Dermis blood vessel endothelial cell (primary cell): ENCODE measurements at places on chromosomes 6 and 20. TPM values are rescaled to one million over a fixed set of nuclear protein-coding genes. Genes with fewer than 3 reads are reported as not detected.

- peak; percentile 75 for DNase-seq
Measured at GRCh38 chr6:18362058-18362561, 25.0 kb upstream of the RNF144B start.

- DNase-seq, result no peak
Measured at GRCh38 chr6:63514488-63515173, 57.6 kb upstream of the LOC128125822 start.

GRCh38 chr6:12097791-12098190, 85.7 kb downstream of the HIVEP1 start:
- no peak for DNase-seq

- no peak for DNase-seq
Measured at GRCh38 chr20:51978070-51978501, 175.8 kb upstream of the SALL4 start.

GRCh38 chr6:108837236-108837971, 10.8 kb upstream of the ARMC2 start:
- DNase-seq, result no peak

DNA sequence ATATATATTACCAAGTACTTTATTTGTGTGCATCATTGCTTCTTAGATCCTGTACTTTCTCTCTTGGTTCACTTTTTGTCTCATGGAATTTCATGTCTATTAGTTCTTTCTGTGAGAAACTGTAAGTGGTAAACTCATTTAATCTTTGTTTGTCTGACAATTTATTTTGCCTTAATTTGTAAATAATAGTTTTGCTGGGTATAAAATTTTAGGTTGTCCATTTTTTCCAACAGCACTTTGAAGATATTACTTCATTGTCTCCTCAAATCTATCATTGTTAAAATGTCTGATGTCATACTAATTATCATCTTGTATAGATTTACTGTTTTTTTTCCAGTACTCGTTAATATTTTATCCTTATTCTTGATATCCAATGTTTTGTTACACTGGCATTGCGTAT, 205.2 kb upstream of the CDYL start:
- no peak for DNase-seq

DNA sequence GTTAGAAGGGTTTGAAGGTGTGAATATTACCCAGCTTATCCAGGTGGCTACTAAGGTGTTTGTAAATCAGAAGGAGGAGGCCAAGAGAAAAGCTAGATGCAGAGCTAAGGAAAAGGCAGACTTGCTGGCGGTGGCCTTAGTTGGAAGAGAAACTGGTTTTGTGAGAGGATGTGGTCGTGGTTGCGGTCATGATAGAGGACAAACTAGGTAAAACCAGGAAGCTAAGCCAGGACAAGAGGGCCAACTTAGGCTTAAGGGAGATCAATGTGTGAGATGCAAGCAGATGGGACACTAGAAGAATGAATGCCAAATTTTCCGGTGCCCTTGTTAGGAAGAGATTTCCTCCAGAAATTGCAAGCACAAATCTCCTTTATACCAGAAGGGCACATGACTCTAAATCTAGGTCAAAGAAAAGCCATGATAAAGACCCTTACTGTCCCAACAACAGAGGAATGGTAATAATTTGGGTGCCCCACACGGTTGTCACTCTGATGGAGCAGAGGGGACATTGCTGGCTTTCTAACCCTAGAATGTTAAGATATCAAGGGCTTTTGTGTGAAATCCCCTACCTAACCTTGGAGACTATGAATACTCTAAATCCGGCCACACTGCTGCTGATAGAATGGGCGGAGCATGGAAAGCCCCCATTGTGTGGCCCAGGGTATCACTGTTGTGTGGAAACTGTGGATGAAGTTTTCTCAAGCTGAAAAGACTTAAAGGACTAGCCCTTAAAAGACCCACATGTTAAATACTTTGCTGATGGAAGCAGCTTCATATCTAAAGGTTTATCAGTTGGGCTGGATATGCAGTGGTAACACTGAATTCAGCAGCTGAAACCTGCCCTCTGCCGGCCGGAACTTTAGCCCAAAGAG, 7.8 kb downstream of the IL22RA2 start:
- no peak for DNase-seq

The TMEM181 gene
- 43.9 and 57.9 TPM in 2 replicates for total RNA-seq

The COL11A2 gene
- 0.28 and 0.34 TPM in 2 replicates for total RNA-seq
